ENCODE measurements at places on chromosomes 5 and 9. TPM values are rescaled to one million over a fixed set of nuclear protein-coding genes. Genes with fewer than 3 reads are reported as not detected.

- no peak for DNase-seq
Observed at GRCh38 chr5:109028608-109029299, 281.1 kb downstream of the FER start.

DNA sequence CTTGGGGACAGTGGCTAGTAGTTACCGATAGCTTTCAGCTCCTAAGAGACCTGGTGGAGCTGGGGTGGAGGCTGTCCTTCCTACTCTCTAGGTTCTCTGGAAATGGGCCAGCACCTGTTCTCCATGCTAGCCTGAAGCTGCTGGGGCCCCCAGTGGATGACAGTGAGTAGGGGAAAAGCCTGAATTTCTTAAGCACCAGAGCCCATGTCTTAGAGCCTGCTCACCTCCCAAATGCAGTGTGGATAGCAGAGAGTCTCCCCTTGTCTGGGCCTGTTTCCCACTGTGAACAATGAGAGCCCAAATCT, 105.8 kb downstream of the DAB2IP start:
- DNase-seq: no peak

Gene SOX30
- total RNA-seq: 0.15 TPM

Gene IRF1
- 18.2 TPM for total RNA-seq

GRCh38 chr9:92185096-92185495, 69.9 kb upstream of the SPTLC1 start:
- DNase-seq: no peak

DNA sequence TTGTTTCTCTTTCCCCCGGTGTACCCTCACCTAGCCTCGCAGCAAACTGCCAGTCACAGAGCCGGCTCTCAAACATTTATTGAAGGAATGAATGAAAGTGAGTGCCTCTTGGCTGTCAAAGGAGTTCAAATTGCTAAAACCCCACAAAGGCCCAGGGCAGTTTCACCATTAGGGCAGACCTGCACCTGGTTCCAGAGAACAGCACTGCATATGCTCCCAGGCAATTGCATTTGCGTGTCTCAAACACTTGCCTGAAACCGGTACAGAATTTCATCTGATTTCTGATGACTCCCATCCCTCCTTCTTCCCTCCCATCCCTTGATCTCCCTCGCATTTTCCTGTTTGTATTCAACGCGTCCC, 165.6 kb upstream of the ZNF462 start:
- DNase-seq: no peak

- DNase-seq: no peak
Observed at GRCh38 chr5:114504560-114504959, 142.7 kb downstream of the KCNN2 start.

All from HFFc6 (cell line).